ENCODE measurements at places on chromosomes 1 and 21.

GRCh38 chr1:55353707-55354620 lies 138.8 kb upstream of the USP24 start:
- no peak for DNase-seq

- DNase-seq: no peak
Measured at GRCh38 chr1:34603594-34603993, 151.3 kb upstream of the GJB5 start.

DNA sequence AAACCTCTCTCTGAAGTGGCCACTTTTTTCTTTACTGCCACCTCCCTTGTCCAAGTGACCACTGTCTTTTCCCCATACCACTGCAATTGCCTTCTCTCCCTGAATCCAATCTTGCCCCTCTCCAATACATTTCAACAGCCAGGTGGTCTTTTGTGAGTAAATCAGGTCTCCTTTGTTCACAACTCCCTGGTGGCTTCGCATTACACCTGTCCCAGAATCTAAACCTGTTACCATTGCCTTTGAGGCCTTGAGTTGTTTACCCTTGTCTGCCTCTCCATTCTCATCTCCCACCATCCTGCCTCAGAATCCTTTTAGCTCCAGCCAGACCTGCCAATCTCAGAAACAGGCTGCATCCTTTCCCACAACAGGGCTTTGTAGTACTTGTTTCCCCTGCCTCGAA lies 21.8 kb upstream of the DYNLT5 start:
- DNase-seq: no peak

GRCh38 chr1:192545896-192546521 lies 29.6 kb upstream of the RGS1 start:
- no peak for DNase-seq

- no peak for DNase-seq
Measured at GRCh38 chr1:109404838-109405237, 7.1 kb upstream of the SORT1 start.

DNA sequence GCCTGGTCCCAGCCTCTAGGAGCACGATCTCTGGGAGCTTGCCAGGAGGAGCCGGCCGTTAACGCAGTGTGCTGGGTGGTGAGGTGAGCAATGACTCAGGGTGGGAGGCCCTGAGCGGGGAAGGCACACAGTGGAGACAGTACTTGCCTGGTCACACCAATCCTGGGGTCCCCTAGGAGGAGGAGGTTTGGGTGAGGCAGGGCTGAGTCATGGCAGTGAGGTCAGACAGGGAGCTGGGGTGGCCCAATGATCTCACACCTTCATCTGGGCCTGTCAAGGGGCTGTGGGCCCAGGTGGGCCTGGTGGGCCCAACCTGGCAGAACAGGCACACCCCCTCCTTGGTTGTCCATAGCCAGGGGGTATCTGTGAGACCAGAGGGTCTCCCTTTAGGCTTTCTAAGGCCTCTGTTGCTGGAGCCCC lies 8.6 kb upstream of the EDN2 start:
- peak; percentile 97 for DNase-seq

DNA sequence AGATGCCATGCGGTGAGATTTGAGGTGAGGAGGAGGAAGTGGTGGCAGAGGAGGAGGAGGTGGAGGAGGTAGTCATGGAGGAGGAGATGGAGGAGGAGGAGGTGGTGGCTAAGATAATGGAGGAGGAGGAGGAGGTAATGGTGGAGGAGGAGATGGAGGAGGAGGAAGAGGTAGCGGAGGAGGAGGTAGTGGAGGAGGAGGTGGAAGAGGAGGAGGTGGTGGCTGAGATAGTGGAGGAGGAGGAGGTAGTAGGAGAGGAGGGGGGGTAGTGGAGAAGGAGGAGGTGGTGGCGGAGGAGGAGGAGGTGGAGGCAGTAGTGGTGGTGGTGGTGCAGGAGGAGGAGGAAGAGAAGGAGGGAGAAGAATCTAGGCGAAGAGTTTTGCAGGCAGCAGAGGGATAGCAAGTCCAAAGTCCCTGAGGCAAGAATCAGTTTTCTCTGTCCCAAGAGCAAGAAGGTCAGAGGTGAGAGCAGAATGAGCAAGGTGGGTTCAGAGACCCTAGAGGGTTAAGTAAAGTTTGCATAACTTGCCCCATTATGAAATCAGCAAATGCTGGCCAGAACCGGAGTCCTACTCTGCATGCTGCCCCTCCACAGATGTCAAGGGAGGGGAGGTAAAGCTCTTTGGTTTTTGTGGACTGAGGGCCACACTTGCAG lies 38.9 kb upstream of the GNPAT start:
- DNase-seq: no peak

DNA sequence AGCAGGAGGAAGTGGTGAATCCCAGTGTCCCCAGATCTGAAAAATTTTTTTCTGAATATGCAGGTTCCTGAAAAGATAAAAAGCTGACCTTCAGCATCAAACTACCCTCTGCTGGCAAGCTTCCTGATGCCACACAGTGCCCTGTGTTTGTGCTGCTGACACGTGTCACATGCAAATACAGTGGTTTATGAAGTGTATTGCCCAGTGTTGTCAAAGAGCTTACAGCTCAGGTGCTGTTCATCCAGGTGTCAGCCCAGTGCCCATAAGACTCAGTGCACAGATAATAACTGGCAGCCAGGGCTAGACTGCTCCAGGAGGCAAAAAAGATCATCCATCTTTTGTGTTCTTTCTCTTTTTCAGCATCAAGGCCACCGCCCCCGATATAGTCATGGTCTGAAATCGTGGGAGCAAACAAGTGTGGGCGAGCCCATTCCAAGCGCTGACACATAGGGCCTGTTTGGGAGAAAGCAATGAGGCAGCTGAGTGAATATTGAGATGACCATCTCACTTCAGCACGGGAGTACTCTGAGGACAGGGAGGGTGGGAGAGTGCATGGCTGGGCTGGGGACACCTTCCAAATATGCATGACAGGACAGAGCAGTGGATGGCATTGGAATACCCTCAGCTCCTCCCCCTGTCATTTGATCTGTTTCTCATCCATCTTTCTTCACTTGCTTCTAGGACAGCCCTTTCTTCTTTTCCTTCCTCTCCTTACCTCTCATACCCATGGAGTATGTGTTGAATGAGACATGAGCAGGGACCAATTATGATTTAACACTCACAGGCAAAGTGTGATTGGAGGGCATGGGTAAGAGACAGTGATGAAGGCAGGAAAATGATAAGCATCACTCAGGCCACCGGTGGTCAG lies 6.4 kb upstream of the KCNK1 start:
- DNase-seq: peak; percentile 16

- no peak for DNase-seq
Measured at GRCh38 chr1:110170766-110171733, 20.8 kb downstream of the SLC6A17 start.

GRCh38 chr1:192802406-192802805 lies 6.4 kb upstream of the RGS2 start:
- DNase-seq: no peak

DNA sequence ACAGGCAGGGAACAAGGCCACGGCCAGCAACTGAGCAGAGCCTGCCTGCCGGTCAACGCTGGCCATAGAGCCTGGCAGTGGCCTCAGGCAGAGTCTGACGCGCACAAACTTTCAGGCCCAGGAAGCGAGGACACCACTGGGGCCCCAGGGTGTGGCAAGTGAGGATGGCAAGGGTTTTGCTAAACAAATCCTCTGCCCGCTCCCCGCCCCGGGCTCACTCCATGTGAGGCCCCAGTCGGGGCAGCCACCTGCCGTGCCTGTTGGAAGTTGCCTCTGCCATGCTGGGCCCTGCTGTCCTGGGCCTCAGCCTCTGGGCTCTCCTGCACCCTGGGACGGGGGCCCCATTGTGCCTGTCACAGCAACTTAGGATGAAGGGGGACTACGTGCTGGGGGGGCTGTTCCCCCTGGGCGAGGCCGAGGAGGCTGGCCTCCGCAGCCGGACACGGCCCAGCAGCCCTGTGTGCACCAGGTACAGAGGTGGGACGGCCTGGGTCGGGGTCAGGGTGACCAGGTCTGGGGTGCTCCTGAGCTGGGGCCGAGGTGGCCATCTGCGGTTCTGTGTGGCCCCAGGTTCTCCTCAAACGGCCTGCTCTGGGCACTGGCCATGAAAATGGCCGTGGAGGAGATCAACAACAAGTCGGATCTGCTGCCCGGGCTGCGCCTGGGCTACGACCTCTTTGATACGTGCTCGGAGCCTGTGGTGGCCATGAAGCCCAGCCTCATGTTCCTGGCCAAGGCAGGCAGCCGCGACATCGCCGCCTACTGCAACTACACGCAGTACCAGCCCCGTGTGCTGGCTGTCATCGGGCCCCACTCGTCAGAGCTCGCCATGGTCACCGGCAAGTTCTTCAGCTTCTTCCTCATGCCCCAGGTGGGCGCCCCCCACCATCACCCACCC lies at the start of gene TAS1R3:
TAS1R3 (plus strand) TSS at position 213 of the 898 bp plus-strand sequence; CDS start at position 279, 66 bp downstream.
- no peak for DNase-seq

DNA sequence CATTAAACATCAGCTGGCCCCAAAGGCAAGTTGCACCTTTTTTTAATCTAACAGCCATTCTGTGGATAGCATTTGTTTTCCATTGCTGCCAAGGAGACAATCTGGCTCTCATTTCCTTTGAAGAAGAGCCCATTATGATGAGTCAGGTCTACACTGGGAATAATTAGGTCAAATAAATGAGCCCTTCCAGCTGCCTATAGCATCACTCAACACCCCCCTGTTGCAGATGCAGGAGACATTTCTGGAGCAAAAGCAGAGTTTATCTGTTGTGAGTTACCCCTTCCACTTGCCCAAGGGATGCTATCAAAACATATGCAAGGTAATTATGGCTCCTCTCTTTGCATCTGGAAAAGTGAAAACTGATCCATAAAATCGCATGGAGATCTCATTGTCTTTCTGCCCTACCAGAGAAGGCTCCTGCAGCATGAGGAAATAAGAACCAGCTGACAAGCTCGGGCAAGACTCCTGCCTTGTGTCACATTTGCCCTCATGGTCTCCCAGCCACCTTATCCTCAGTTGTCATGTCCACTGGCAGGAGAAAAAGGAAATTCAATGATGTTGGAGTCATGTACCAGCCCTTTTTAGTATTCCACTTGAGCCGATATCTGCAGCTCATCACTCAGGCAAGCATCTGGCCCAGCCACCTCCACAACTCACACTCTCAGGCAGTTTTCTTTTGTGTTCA lies 135.9 kb downstream of the SLC30A10 start:
- DNase-seq: peak; percentile 96

DNA sequence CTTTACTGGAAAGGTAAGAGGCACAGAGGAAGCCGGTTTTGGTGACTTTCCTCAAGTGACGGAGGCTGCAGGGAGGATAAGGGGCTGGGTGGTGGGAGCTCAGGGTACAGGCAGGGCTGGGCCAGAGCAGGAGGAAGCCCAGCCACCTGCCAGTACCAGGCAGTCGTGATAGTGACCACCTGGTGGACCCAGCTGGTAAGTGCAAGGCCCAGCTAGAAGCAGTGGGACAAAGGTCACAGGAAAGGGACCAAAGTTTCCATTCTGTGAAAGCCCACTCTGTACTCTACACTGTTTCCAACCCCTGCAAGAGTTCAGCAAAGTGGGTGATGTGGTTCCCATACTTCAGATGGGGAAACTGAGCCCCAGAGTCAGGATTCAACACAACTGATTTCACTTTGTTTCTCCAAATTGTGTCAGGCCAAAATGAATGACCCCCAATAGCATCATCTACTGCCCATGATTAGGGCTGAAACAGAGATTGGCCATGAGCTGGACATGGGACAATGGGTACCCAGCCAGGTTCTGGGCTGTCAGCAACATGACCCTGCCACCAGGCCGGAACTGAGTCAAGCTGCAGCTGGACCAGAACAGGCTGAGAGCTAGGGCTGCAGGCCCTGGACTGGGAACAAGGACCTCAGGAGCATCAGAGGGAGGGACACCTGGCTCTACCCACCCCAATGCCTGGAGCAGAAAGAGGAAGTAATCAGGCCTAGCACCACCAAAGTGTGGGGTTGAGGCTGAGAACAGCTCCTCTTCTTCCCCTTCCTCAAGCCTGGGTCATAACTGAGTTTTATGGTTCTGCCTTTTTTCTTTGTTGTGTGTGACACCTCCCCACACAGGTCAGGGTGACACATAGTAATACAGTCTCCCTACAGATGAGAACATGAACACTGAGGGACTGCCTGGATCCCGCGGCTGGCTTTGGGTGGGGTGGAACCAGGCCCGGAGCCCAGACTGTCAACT lies 50.2 kb downstream of the KCNN3 start:
- no peak for DNase-seq

GRCh38 chr1:165560883-165561656 lies 17.3 kb downstream of the LRRC52 start:
- no peak for DNase-seq

- DNase-seq: no peak
Measured at GRCh38 chr1:87119541-87120140, 205.2 kb downstream of the HS2ST1 start.

- peak; percentile 66 for DNase-seq
Measured at GRCh38 chr1:59291561-59291960, 5.3 kb upstream of the FGGY start.

GRCh38 chr1:69403756-69404320 lies 163.9 kb upstream of the LRRC7 start:
- DNase-seq: no peak

DNA sequence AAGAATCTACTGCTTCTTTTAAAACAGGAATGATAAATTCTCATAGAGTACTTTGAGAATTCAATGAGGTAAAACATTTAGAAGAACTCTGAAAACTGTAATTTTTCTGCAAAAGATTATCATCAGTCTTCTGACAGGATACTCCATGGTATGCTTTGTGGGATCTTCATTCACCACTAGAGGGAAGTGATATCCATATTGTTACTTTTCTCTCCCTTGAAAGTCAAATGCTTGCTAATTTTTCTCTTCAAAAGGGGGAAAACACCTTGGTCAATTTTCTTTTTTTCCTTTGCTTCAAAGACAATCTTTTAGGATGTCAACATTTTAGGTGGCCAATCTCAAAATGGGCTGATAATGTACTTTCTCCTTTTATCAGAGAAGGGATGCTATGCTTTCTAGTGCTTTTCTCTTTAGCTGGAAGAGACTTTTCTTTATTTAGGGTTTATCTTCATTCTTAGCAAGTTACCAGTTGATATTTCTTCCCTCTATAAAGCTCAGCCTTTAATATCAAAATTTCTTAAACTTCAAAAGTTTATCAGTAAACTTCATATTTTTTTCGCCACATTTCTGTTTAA lies 95.5 kb downstream of the NEGR1 start:
- peak; percentile 22 for DNase-seq

DNA sequence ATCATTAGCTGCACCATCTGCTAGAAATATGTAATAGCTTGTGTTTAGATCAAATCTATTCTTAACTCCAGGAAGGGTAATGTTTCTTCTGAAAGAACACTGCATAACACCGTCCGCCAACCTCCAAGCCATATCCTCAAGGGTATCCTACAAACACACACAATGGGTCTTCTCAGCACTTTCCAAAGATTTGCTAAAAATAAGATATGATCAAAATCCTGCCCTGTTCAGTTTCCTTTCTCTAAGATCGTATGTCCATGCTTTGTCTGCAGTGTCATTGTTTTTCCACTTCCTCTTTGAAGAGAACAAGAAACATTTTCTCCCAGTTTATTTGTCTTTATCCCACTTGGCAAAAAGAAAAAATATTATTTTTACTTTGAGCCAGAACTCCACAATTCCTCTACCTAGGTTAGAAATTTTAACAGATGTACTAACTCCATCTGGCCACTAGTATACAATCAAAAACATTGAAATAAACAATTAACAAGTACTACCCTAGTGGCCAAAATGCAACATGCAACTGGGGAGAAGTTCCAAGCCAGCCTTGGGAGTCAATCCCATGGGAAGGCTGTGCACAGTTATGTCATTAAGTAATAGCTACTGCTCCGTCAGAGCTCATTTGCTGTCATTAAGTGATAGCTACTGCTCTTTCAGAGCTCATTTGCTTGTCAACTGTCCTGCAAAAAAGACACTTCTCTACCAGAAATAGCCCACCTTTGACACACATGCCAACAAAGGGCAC lies 37.8 kb downstream of the FRRS1 start:
- DNase-seq: peak; percentile 68

Data from fibroblast of skin of right biceps (primary cell).